ENCODE measurements at places on chromosomes 7 and 10.

DNA sequence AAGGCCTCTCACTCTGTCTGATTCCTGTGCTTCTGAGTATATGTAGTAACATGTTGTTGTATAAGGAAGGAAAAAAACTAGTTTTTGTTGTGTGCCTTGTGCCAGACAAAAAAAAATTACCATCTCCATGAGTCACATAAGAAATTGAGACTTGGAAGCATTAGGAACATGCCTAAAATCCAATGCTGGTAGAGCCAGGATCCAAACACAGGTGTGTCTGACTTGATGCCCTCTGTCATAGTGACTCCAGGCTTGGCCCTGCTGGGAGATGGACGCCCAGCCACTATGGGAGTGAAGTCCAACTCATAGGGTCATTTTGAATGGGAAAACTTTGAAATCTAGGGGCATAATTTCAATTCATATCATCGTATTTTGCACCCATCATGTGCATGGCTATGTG is 38.0 kb downstream of the PYROXD2 start:
- DNase-seq, result no peak

DNA sequence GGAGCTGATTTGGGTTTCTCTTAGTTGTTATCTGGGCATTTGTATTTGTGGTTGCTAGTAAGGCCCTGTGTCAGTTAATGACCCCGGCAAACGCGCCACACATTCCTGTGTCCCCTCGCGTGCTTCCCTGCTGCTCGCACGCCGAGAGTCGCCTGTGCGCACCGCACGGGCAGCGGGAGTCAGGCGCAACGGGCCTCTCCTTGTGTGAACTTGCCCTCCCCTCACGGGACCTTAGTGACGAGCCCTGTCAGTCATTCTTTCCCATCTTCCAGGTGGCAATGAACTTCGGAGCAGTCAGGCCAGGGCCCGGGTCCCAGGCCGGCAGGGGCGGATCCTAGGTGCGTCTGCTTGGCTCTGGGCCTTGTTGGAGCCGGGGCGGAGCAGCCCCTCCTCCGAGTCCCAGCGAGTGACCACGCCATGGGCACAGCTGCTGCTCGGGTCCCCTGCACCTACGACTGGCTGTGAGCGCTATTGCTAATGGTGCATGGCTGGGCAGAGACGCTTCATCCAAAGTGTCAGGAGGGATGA is 12.4 kb upstream of the PRKAR1B start:
- DNase-seq, result no peak

DNA sequence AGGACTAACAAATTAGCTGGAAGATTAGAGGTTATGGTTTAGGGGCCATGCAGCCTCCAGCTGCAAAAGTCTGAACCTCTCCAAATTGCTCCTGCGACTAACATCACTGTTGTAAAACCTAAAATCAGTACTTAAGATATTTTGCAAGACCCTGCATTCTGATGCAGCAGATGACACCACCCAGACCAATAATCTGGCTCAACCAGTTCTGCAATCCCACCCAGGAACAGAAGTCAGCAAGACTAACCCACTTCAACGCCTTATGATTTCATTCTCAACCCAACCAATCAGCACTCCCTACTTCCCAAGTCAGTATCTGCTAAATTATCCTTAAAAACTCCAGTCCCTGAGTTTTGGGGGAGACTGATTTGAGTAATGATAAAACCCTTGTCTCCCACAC is 250.8 kb upstream of the MBL2 start:
- no peak for DNase-seq

- no peak for DNase-seq
Measured at GRCh38 chr7:133284092-133284491, 31.2 kb downstream of the EXOC4 start.

DNA sequence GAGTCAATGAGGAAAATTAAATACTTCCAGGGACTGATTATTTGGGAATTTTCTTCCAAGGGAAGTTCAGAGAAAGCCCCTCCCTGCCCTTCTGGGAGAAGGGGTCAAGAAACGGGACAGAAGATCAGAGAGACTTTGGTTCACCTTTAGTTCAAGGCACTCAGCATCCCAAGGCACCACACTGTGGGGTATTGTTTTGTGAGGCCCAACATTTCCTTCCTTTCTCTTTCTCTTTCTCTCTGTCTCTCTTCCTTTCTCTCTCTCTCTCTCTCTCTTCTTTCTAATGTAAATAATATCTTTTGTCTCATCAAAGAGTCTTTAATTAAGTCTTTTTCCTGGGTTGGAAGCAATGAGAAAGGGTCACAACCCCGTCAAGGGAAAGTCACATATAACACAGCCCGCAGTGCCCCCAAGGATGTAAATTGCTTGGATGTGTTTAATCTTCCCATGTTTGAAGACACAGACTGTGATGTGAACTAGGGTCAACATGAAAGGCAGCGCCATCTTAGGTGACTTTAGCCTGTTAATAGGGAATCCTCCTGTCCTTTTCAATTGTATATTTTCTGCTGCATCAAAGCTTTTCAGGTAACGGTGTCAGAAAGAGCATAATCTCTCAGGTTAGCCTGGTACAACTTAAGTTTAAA is 983.3 kb upstream of the C7orf33 start:
- no peak for DNase-seq

GRCh38 chr10:73653701-73654100 is 2.1 kb downstream of the SYNPO2L start:
- no peak for DNase-seq

- no peak for DNase-seq
Measured at GRCh38 chr7:157881048-157881771, 544.4 kb downstream of the DNAJB6 start.

DNA sequence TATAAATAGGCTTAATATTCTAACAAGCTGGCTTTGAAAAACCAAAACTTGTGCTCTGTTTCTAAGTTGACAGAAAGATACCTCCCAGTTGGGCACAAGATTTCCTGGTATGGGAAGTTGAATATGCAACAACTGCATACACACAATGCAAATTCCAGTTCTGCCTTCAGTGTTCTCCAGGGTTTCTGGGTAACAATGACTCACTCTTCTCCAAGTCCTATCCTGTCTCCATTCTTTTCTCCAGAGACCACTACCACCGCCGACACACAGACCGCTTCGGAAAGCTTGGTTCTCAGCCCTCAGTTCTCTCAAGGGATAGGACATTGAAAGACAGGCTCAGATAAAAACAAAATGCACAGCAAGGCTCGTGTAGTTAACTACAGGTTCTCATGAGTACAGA is 12.2 kb downstream of the PDE1C start:
- no peak for DNase-seq

DNA sequence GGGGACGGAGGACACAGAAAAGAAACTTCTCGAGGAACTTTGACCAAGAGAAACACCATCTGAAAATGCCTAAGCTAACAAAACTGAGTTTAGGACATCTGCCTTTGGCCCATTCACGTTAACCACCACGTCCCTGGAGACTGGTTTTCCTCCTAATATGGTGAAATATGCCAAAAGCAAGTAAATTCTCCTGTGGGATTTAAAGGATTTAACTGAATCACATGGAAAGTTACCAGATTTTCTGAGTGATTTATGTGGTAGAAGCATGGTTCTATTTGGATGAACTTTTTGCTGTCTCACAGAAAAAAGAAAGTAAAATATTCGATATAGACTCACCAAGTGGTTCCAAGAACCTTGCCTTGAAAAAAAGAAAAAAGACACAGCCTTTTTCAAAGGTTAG is 30.4 kb upstream of the BMPER start:
- DNase-seq, result no peak

GRCh38 chr7:2800931-2801688 is 43.0 kb downstream of the GNA12 start:
- no peak for DNase-seq

All from CD8-positive, alpha-beta memory T cell (primary cell).